Panc1 (cell line): ENCODE measurements at places on chromosomes 3 and 15. TPM values are rescaled to one million over a fixed set of nuclear protein-coding genes. Genes with fewer than 3 reads are reported as not detected.

The UROC1 gene
- total RNA-seq = not detected

The GALNT15 gene
- 0.10 TPM for total RNA-seq

The DZIP1L gene
- 11.1 TPM for total RNA-seq

The ERICH6 gene
- 0.28 TPM for total RNA-seq

The GPR156 gene
- total RNA-seq = 0.39 TPM

The ATP13A5 gene
- not detected for total RNA-seq

The ZIC4 gene
- not detected for total RNA-seq

The PATL2 gene
- total RNA-seq = 0.49 TPM

- H3K27ac ChIP-seq = peak overlapping the region; percentile 63
- peaks cover 43% of the 10 kb centered on the region for H3K4me1 ChIP-seq
- H3K36me3 ChIP-seq = peaks cover 6% of the 10 kb centered on the region
- no peaks in the 10 kb centered on the region for H3K27me3 ChIP-seq
Measured at GRCh38 chr3:69082805-69083204, 1.9 kb upstream of the ARL6IP5 start.

- no peak for DNase-seq
- H3K27ac ChIP-seq = no peak overlapping the region
- H3K4me1 ChIP-seq = no peaks in the 10 kb centered on the region
Measured at GRCh38 chr15:48865370-48866079, 12.4 kb upstream of the EID1 start.

- H3K27ac ChIP-seq = no peak overlapping the region
- H3K27me3 ChIP-seq = no peaks in the 10 kb centered on the region
- DNase-seq = no peak
- H3K4me3 ChIP-seq = no peak overlapping the region
- H3K4me1 ChIP-seq = no peaks in the 10 kb centered on the region
Measured at GRCh38 chr3:54665016-54665600, 262.8 kb downstream of the LRTM1 start.

GRCh38 chr3:24311881-24312280, 182.8 kb downstream of the THRB start:
- H3K27ac ChIP-seq = no peak overlapping the region
- no peaks in the 10 kb centered on the region for H3K4me1 ChIP-seq
- DNase-seq = no peak
- H3K27me3 ChIP-seq = no peaks in the 10 kb centered on the region
- no peaks in the 10 kb centered on the region for H3K36me3 ChIP-seq
- no peak overlapping the region for H3K4me3 ChIP-seq

DNA sequence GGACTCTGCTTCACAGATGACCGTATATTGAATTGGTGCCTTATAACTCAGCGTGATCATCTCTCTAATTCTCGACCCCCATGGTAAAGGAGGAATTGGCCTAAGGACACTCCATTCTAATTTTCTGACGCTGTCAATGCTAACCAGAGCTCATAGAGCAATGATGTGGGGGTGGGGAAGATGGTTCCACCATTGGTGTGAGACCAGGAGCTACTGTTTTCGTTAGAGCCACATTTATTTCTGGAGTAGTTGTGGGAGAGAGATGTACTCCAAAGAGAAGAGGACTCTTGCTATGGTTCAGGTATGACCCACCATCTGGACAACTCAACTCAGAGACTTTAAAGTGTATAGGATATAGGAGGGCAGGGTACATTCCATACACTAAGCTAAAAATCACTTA, 16.3 kb downstream of the ZBTB38 start:
- no peak overlapping the region for H3K4me3 ChIP-seq
- no peak overlapping the region for H3K27ac ChIP-seq
- H3K36me3 ChIP-seq = no peaks in the 10 kb centered on the region
- H3K4me1 ChIP-seq = no peaks in the 10 kb centered on the region
- DNase-seq = no peak
- no peaks in the 10 kb centered on the region for H3K27me3 ChIP-seq

- H3K27ac ChIP-seq = no peak overlapping the region
- H3K36me3 ChIP-seq = peaks cover 10% of the 10 kb centered on the region; the same call in 1 of the 2 replicates
- H3K4me1 ChIP-seq = no peaks in the 10 kb centered on the region
- no peak overlapping the region for H3K4me3 ChIP-seq
Measured at GRCh38 chr3:142180761-142181362, 31.5 kb upstream of the TFDP2 start.

- H3K27me3 ChIP-seq = no peaks in the 10 kb centered on the region
- peak; percentile 32 for DNase-seq
- H3K4me1 ChIP-seq = no peaks in the 10 kb centered on the region
Measured at GRCh38 chr3:157572559-157573270, 69.5 kb upstream of the VEPH1 start.

- H3K27ac ChIP-seq = no peak overlapping the region
- H3K4me1 ChIP-seq = no peaks in the 10 kb centered on the region
- no peak overlapping the region for H3K4me3 ChIP-seq
- H3K27me3 ChIP-seq = peaks cover 2% of the 10 kb centered on the region; the same call in 1 of the 2 replicates
Measured at GRCh38 chr3:56369914-56370313, 98.4 kb downstream of the ERC2 start.

- no peaks in the 10 kb centered on the region for H3K36me3 ChIP-seq
- peaks cover 19% of the 10 kb centered on the region for H3K27me3 ChIP-seq
- H3K27ac ChIP-seq = no peak overlapping the region
- no peak for DNase-seq
- H3K4me1 ChIP-seq = peaks cover 11% of the 10 kb centered on the region
Measured at GRCh38 chr3:157501863-157502262, 1.4 kb downstream of the VEPH1 start.

- no peak overlapping the region for H3K27ac ChIP-seq
- no peak for DNase-seq
- H3K27me3 ChIP-seq = no peaks in the 10 kb centered on the region
- no peak overlapping the region for H3K4me3 ChIP-seq
- H3K36me3 ChIP-seq = no peaks in the 10 kb centered on the region
- H3K4me1 ChIP-seq = no peaks in the 10 kb centered on the region
Measured at GRCh38 chr3:143241481-143241951, 121.9 kb downstream of the CHST2 start.

GRCh38 chr15:50257924-50258323, 7.6 kb downstream of the HDC start:
- H3K27me3 ChIP-seq = peaks cover 5% of the 10 kb centered on the region
- H3K27ac ChIP-seq = no peak overlapping the region
- DNase-seq = no peak

DNA sequence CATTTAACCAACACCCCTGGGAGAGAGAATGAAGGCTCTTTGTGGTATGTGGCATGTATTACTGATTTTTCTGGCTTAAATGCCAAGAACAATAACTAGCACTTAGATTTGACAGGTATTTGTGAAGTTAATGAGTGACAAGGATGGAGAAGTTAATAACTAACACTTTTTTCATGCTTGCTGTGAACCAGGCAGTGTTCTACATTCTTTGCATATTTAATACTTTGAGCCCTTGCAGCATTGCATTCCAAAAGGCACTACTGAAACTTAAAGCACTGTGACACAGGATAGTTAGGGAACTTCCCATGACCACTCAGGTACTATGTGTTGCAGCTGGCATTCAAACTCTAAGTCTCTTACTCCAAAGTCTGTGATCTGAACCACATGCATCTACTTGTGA, 650.6 kb downstream of the ZPLD1 start:
- no peak overlapping the region for H3K27ac ChIP-seq
- no peaks in the 10 kb centered on the region for H3K4me1 ChIP-seq
- H3K27me3 ChIP-seq = no peaks in the 10 kb centered on the region
- no peak overlapping the region for H3K4me3 ChIP-seq

- no peaks in the 10 kb centered on the region for H3K36me3 ChIP-seq
- H3K27ac ChIP-seq = no peak overlapping the region
Measured at GRCh38 chr3:189673535-189673934, 42.3 kb downstream of the TP63 start.

DNA sequence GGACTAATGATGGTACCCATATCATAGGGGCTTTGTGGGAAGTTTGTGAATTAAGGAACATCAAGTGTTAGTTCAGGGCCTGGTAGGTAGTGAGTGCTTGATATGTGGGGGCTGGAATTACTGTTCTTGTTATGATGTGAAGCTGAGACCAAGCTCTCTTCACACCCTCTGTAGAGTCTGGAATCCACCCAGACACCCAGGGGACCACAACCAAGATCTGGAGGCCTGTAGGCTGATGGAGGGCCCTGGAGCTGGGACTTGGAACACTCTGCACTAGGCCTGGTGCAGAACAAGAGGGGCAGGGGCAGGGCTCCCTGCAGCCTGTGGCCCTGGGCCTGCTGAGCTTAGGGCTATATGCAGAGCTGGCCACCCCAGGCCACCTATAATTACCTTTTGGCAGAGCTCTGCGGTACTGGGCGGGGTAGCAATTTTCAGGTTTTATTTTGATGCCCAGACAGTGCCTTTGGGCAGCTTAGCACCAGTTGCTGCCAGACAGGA, 13.1 kb upstream of the PRKCD start:
- no peak for DNase-seq
- peaks cover 5% of the 10 kb centered on the region; the same call in 1 of the 2 replicates for H3K4me1 ChIP-seq
- H3K27me3 ChIP-seq = no peaks in the 10 kb centered on the region
- no peaks in the 10 kb centered on the region for H3K36me3 ChIP-seq
- no peak overlapping the region for H3K27ac ChIP-seq

- no peak overlapping the region for H3K4me3 ChIP-seq
- no peak overlapping the region for H3K27ac ChIP-seq
- no peak for DNase-seq
- no peaks in the 10 kb centered on the region for H3K4me1 ChIP-seq
- H3K36me3 ChIP-seq = no peaks in the 10 kb centered on the region
- H3K27me3 ChIP-seq = no peaks in the 10 kb centered on the region
Measured at GRCh38 chr3:182715006-182715405, 78.3 kb upstream of the ATP11B start.

DNA sequence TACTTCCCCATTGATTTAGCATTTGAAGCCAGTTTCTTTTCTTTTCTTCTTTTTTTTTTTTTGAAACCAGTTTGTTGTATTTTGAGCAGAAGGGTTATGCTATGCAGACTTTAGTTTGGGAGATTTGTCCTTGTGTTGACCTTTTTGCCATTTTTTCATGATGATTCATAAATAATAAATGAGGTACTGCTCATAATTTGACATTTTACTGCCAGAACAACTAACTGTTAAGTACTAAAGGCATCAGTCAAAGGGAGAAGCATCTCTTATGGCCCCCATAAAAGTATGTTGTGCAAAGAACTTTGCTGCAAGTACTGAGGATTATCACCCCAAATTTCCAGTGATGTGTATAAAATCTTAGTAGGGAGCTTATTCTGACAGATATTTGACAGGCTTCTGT, 1.7 kb upstream of the GPR87 start:
- no peak for DNase-seq
- H3K36me3 ChIP-seq = no peaks in the 10 kb centered on the region
- H3K27ac ChIP-seq = no peak overlapping the region
- H3K4me1 ChIP-seq = no peaks in the 10 kb centered on the region
- H3K27me3 ChIP-seq = no peaks in the 10 kb centered on the region
- no peak overlapping the region for H3K4me3 ChIP-seq

DNA sequence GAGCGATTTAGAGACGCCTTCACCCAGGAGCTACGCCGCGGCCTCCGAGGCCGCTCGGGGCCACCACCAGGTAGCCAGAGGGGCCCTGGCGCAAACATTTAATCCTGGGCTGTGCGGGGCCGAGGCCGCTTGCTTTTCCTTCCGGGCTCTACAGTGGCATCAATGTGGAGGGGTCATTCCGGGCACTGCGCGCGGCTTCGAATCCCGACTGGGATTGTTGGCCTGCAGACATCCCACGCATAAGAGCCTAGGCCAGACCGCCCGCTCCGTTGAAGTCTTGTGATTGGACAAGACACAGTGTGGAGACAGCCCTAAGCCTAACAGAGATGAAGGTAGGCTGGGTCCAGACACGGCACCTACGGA, 568 bp upstream of the NCBP2 start:
- peak overlapping the region; percentile 99 for H3K4me3 ChIP-seq
- no peak for DNase-seq
- H3K27ac ChIP-seq = peak overlapping the region; percentile 92
- no peaks in the 10 kb centered on the region for H3K27me3 ChIP-seq
- peaks cover 17% of the 10 kb centered on the region for H3K36me3 ChIP-seq
- H3K4me1 ChIP-seq = peaks cover 15% of the 10 kb centered on the region

GRCh38 chr3:8486936-8487335, 14.7 kb upstream of the LMCD1 start:
- DNase-seq = no peak
- no peaks in the 10 kb centered on the region for H3K27me3 ChIP-seq
- H3K4me3 ChIP-seq = no peak overlapping the region
- no peaks in the 10 kb centered on the region for H3K4me1 ChIP-seq
- no peaks in the 10 kb centered on the region for H3K36me3 ChIP-seq

DNA sequence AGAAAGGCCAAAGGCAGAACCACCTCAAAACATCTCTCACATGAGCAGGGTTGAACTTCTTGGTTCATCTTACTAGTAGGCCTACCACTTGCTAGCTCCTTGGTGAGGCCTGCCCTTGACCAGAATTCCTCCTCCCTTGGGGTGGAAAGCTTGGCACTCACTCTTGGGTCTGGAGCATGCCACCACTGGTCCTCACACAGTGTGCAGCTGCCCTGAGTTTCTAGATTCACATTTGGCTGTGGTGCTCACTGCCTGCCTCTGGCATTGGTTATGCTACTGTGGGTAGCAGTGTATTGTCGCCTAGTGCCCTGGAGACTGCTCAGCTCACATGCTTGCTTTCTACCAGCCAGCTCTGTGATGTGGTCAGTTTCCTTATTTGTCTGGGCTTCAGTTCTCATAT, 23.7 kb downstream of the OXNAD1 start:
- H3K27me3 ChIP-seq = no peaks in the 10 kb centered on the region
- no peak overlapping the region for H3K4me3 ChIP-seq
- H3K27ac ChIP-seq = no peak overlapping the region
- H3K4me1 ChIP-seq = no peaks in the 10 kb centered on the region

DNA sequence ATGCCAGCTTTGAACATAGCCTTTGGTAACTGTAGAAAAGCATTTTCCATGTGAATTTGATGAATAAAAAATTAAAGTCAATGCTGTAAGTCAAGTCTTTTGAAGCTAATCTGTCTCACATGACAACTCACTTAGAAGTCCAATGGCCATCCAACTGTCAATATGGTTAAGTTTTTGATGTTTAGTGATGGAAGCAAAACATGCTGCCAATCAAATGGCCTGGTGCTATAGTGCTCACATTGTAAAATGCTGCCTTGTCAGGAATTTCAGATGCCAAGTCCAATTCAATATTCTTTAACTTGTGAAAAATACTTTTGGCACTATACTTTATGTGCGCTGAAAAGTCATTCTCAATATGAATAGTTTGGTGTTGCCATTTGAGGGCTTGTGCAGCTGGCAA, 1361.8 kb upstream of the ALCAM start:
- H3K27ac ChIP-seq = no peak overlapping the region

DNA sequence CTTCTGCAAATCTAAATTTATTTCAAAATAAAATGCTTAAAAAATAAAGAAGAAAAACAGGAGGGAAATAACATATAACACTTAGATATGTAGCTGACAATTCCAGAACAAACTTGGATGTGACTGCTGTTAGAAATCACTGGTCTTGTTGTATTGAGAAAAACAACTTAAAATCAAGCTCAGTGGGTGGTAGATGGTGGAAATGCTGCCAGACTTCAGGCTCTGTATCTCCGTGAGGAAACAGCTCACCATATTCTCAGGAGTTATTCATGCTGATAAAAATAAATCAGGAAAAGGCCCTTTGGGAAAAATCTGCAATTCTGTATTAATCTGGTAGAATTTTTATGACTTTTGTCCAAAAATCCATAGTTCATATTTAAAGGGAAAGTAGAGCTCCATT, 477.6 kb downstream of the RAP2B start:
- no peak for DNase-seq
- H3K4me3 ChIP-seq = no peak overlapping the region
- no peak overlapping the region for H3K27ac ChIP-seq
- H3K4me1 ChIP-seq = no peaks in the 10 kb centered on the region

- DNase-seq = no peak
- peaks cover 7% of the 10 kb centered on the region; the same call in 1 of the 2 replicates for H3K27me3 ChIP-seq
- H3K4me1 ChIP-seq = no peaks in the 10 kb centered on the region
- no peak overlapping the region for H3K27ac ChIP-seq
- no peaks in the 10 kb centered on the region for H3K36me3 ChIP-seq
Measured at GRCh38 chr3:172904711-172905373, 154.3 kb downstream of the ECT2 start.

- peak overlapping the region; percentile 52; the same call in 1 of the 2 replicates for H3K27ac ChIP-seq
- H3K4me3 ChIP-seq = no peak overlapping the region
- H3K27me3 ChIP-seq = no peaks in the 10 kb centered on the region
- H3K4me1 ChIP-seq = peaks cover 44% of the 10 kb centered on the region
- no peak for DNase-seq
Measured at GRCh38 chr15:91862891-91863504, 9.5 kb downstream of the SLCO3A1 start.
